ENCODE measurements at places on chromosomes 13 and 19.

- DNase-seq: no peak
These were observed 182.4 kb upstream of the UFM1 start for GRCh38 chr13:38167164-38167822.

DNA sequence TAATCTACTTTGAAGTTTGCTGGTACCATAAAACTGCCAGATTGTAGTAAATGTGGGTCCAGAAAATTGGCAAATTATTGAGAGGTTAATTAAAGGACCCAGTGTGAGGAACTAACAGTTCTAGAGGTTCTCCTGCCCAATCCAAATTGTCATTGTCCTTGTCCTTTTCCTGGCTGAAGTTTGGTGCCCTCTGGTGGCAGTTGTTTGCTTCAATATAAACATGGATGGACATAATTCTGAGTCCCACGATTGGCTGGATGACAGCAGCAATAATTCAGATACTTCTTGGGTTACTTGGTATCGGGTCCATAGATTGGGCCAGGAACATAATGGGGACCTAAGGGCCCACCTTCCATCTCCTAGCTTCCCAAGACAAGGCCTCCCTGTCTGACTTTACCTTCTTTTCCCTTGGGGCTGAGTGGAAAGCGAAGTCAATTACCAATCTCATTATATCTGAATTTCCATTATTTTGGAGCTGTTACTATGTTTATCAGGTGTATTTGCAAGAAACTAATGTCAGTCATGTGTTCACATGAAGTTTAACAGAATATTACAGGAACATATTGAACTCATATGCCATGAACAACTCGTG is 33.8 kb upstream of the GARRE1 start:
- DNase-seq: peak; percentile 42

- no peak for DNase-seq
These were observed 12.9 kb downstream of the CC2D1A start for GRCh38 chr19:13918726-13919411.

DNA sequence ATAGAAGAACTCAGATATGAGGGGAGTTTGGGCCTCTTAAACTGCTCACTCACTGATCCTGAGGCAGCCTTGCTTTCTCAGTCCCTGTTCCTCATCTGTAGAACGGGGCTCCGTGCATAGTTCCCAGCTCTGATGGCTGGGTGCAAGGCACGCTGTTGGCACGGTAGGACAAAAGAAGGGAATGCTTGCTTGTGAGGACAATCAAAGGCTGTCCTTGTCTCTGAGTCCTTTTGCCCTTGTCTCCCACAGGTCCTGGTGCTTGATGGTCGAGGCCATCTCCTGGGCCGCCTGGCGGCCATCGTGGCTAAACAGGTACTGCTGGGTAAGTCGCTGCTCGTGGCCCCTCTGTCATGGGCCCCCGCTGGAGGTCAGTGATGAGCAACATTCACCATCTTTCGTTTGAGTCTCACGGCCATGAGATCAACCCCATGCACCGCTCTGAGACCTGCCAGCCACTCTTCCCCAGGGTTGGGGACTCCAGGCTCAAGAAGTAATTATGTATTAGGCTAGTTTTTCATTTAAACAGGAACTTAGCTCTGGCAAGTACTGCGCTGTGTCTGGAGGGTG is 2.3 kb downstream of the RPL13A start:
- DNase-seq: no peak

DNA sequence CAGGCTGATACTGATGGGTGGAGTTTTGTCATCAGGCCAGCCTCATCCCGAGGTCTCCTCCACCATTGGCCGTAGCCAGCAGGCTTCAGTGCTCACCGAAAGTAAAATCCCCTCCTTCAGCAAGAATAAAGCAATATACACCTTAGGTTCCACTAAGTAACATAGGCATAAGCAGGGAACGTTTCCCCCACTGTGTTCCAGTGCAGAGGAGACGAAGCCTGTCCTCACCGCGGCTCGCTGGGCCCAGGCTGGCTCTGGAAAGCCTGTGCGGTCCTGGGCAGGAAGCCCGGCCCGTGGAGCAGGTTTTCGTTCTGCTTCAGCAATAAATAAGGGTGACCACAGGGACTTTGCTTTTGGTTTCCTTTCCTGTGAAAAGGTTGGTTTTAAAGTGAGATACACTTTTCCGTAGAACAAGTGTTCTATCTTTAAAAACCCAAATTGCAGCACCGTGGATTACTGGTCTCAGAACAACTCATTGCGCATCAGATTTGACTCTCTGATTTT is 16.3 kb upstream of the TEX29 start:
- no peak for DNase-seq

DNA sequence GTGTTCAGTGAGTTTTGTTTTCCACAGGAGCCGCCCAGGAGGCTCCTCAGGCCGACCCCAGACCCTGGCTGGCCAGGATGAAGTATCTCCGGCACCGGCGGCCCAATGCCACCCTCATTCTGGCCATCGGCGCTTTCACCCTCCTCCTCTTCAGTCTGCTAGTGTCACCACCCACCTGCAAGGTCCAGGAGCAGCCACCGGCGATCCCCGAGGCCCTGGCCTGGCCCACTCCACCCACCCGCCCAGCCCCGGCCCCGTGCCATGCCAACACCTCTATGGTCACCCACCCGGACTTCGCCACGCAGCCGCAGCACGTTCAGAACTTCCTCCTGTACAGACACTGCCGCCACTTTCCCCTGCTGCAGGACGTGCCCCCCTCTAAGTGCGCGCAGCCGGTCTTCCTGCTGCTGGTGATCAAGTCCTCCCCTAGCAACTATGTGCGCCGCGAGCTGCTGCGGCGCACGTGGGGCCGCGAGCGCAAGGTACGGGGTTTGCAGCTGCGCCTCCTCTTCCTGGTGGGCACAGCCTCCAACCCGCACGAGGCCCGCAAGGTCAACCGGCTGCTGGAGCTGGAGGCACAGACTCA is 12.9 kb downstream of the B3GNT3 start:
- no peak for DNase-seq

- DNase-seq: no peak
These were observed 67.8 kb downstream of the SUCLA2 start for GRCh38 chr13:47932950-47933923.

GRCh38 chr19:7115721-7116120 is 46.2 kb downstream of the ZNF557 start:
- no peak for DNase-seq

Data from activated gamma-delta T cell treated with anti-CD3 and anti-CD28 coated beads, Interleukin-2, amount 50 U/mL, for 16 hours (primary cell).